Stimulated activated CD4-positive, alpha-beta T cell treated with anti-CD3 and anti-CD28 coated beads, Interleukin-1b, Interleukin-23, amount 100 ng/mL, for 24 hours (primary cell): ENCODE measurements at places on chromosomes 16 and 17.

- no peak for DNase-seq
Observed at GRCh38 chr16:51404386-51404785, 253.3 kb upstream of the SALL1 start.

GRCh38 chr17:37064206-37064605, 115.5 kb downstream of the AATF start:
- DNase-seq = no peak

DNA sequence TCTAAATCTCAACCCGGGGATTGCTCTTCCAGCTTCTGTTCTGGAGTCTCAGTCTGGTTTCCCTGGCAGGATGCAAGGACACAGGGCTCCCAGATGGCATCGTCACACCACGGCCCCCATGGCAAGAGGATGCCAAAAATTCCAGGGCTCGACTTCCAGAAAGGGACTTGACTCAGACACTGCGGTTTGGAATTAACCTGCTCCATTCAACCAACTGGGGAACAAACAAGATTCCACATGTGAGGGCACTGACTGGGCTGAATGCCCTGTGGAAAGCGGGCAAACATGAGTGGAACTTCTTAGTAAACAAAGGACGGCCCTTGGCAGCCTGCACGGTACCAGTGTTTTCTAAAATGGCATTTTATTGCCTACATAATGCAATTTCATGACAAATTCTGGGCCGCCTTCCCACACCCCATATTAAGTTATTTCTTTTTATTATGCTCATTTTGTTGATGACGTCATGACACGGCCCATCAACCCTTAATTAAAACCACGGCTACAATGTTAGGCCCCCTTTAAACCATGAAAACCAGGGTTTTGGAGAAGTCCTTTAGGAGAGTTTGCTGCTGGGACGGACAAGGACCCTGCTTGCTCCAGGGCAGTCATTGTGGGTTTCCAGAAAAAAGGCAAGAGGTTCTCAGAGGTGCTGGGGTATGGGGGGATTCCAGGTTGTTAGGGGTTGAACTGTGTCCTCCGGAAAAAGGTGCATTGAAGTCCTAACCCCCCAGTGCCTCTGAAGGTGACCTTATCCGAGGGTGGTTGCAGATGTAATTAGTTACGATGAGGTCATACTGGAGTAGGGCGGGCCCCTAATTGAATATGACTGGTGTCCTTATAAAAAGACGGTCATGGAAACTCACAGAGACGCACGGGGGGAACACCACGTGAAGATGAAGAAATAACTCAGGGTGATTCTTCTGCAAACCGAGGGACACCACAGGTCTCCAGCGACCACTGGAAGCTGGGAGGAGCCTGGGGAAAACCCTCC, 205.6 kb downstream of the FOXL1 start:
- no peak for DNase-seq

- no peak for DNase-seq
Observed at GRCh38 chr17:68662479-68662878, 61.3 kb upstream of the FAM20A start.

- no peak for DNase-seq
Observed at GRCh38 chr16:25005445-25006306, 9.5 kb downstream of the ARHGAP17 start.

DNA sequence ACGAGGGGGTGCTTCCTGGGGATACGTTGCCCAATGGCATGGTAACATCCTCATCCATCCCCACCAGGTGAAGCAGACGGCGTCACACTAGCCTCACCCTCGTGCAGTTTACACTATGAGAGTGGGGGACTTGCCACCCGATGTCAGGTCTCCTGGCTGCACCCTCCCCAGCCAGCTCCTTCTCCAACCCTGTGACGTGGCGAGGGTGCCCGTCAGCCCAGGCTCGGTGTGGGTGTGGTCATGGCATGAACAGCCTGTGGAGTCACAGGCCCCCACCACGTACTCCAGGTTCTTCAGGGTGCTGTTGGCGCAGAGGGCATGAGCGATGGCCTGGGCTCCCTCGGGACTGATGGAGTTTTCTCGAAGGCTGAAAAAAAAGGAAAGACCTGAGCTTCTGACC, 28.3 kb downstream of the NLRC3 start:
- DNase-seq = no peak

DNA sequence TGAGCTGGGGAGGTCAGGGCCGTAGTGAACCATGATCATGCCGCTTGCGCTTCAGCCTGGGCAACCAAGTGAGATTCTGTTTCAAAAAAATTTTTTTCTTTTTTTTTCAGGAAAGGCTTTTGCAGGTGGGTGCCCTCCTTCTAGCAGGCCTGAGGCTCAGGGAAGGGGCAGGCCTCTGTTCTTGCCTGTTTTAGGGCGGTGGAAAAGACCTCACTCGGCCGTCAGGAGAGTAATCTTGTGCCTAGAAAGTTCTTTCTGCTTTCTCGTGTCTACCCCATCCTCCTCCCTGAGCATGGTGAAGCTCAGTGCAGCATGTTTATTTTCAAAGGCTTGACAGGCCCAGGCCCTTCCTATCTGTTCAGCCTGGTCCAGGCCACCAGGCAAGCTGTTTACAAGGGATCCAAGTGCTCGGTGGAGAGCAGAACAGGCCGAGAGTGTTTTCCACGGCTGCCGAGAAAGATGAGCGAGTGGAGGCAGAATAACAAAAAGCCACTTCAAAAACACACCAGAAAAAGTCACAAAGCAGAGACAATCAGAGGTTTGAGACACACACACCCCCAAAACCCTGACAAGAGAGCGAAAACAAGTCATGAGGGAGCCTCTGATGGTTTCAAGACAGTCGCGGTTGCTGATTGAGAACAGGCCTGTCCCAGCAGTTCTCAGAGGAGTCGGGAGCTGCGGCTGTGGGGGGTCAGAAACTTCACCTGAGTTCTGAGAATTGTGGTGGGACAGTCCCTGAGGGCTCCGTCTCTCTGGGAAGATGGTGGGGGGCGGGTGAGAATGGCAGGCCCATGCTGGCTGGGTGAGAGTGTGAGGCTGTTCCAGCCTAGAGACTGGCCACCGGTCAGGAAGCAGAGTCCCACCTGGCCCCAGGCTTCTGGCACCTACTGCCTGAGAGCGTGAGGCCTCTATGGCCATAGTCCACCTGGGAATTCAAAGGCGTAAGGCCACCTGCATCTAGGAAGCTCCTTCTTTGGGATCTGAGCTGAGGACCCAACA, 37.5 kb upstream of the CCR7 start:
- peak; percentile 53 for DNase-seq

- DNase-seq = no peak
Observed at GRCh38 chr16:58365623-58366022, 26.6 kb upstream of the GINS3 start.

DNA sequence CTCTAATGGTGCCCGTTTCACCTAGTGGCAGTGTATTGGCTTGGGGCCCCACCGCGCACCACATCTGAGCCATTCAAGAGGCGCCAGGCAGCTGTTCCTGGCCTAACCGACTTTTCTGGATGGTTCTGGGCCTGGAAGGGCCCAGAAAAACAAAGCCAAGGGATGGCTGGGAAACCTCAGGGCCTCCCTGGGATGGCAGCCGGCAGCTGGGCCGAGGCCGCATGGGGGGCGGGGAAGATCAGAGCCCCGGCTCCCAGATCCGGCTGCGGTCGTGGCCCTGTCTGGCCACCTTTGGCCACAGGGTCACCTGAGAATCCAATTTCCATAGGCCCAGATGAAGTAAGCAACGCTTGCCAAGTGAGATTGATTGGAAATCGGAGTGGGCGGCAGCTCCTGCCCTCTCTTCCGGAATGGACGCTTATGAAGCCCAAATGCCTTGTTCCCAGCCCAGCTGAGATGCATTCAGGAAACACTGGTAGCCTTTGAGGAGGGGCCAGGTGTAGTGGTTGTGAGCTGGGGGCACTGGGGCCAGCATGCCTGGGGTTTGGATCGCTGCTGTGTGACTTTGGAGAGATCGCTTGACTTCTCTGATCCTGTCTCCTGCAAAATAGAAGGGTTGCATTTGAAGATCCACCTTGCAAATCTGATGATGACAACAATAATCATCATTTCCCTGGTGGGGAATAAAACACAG, 163.8 kb upstream of the GSE1 start:
- DNase-seq = no peak

DNA sequence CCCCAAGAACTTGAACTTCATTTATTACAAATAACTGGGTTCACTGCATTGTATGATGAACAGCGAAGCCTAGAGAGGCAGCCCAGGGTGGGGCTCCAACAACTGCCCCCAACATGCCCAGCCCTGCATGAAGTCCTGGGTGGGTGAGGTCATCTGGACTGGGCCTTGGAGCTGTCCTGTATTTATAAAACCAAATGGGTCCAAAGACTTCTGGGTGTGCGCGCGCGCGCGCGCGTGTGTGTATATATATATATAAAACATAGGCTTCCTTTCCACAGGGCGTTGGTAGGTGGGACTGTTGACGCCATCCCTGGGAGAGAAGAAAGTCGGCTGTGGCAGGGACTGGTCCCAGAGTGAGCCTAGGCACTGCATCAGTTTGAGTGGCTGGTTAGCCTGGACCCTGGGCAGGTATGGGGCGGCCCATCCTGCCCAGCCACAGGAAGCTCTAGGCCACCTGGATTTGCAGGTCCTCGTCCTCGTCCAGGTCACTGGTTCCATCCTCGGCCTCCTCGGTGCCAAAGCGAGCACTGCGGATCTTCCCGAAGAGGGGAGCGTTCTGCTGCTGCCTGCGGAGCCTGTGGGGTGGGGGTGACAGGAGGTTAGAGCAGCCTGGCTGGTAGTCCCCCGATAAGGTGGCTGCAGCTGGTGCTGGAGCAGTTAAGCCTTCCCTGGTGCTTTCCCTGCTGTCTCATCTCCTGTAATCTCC, 23.9 kb downstream of the CCDC102A start:
- no peak for DNase-seq

- DNase-seq = no peak
Observed at GRCh38 chr17:4505187-4505586, 6.5 kb downstream of the SPNS2 start.

- DNase-seq = no peak
Observed at GRCh38 chr17:78364436-78365281, 4.8 kb upstream of the SOCS3 start.

DNA sequence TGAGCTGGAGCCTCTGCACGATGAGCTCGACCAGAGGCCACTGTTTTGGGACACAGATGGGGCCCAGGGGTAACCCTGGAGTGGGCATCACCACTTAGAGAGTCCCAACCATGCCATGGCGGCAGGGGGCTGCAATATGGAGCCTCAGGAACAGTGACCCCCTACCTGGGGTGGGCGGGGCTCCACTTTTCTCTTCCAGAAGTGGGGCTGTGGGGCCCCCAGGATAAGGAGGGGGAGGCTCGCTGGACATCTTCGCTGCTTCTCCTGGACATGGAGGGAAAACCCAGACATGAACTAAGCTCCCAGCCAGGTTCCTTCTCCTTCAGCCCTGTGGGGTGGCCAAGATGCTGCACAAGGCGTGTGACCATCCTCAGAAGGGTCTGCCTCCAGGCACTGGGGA, 24.7 kb downstream of the CDIP1 start:
- DNase-seq = no peak

GRCh38 chr16:88789594-88789993, 4.6 kb upstream of the PIEZO1 start:
- DNase-seq = no peak

GRCh38 chr16:3536271-3536731, 35.5 kb downstream of the CLUAP1 start:
- DNase-seq = no peak

DNA sequence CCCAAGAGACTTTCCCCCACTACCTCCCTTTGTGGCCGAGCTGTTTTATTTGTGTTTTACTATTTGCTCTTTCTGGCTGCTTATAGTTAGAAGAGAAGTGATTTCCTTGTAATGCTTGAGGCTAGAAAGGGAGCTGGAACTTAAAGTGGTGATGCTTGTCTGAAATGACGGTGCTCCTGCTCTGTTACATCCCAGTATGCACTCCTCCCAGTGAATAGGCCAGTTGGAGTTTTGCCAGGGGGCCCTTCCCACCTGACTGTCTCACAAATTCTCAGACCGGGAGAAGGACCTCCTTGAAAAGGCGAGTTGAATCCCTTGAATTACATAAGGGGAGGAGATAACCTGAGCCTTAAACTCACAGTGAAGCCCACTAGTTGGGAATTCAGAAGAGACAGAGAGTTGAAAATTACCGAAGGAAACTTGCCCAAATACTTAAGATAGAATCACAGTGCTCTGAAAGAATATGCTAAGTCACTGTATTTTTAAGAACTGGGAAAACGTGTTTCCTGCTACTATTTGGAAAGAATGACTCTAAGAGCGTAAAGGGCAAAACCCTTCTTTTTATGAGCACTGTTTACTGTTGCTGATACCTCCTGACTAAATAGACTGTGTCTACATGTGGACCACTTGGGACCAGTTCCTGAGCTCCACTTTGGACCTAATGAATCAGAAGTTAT, 84.7 kb upstream of the CLEC3A start:
- no peak for DNase-seq

GRCh38 chr16:89944773-89945172, 3.8 kb upstream of the DEF8 start:
- DNase-seq = no peak

DNA sequence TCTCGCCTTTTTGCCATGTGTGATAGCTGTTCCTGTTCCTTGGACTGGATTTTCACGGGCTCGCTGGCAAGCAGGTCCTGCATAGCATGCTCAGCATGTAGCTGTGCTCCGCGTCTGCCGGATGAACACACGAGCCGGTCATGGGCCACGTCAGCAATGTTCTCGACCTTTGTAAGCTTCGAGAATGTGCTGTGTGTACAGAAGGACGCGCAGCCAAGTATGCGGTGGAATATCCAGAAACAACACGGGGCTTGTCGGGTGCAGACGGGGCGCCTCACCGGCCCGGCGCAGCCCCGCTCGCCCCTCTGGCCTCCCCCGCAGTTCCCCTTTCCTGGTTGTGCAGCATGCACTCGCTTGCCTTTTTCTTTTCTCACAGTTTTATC, 42.2 kb downstream of the RPTOR start:
- no peak for DNase-seq

DNA sequence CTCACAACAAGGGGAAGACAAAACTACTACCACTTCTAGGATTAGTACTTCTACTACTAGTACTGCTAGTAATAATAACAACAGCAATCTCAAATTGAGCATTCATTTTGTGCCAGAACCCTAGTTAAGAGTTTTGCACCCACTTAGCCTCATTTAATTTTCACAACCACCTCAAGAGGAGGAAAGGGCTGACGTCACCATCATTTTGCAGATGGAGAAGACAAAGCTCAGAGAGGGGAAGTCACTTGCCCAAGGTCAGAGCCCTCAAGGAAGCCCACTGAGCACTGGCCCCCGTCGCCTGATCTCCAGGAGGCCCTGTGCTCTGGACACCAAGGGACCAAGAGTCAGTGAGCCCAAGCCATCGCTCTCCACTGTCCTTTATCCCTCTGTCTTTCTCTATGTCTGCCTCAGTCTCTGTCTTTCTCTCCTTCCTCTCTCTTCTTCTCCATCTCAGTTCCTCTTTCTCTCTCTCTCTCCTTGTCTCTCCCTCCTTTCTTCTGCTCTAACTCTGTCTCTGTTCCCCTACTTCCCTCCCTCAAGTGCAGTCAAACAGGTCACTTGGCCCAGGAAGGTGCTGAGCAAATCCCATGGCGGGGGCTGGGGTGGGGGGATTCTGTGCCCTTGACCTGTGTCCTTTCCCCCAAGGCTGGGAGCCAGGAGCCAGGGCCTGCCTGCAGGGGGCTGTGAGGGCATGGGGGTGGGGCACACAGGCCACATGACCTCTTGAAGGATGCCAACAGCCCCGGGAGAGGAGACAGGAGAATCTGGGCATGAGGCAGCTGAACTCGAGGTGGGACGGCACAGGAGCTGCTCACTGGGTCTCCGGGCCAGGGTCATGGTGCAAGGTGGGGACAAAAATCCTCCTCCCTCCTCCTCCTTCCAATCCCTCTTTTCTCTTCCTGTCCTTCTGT, 11.2 kb upstream of the NGFR start:
- DNase-seq = no peak
